SW480 (cell line): ENCODE measurements at places on chromosomes 13 and 19.
A peak's percentile ranks its signal among the peaks of the same experiment; 100 is the strongest.

- DNase-seq: no peak
These were observed 8.5 kb upstream of the CRYL1 start for GRCh38 chr13:20534038-20534608.

- no peak for DNase-seq
These were observed 3.4 kb upstream of the ZSCAN4 start for GRCh38 chr19:57665261-57665806.

- no peak for DNase-seq
These were observed 87.3 kb downstream of the COL4A2 start for GRCh38 chr13:110394371-110394841.

GRCh38 chr19:54206831-54207177 is 6.1 kb downstream of the RPS9 start:
- no peak for DNase-seq

DNA sequence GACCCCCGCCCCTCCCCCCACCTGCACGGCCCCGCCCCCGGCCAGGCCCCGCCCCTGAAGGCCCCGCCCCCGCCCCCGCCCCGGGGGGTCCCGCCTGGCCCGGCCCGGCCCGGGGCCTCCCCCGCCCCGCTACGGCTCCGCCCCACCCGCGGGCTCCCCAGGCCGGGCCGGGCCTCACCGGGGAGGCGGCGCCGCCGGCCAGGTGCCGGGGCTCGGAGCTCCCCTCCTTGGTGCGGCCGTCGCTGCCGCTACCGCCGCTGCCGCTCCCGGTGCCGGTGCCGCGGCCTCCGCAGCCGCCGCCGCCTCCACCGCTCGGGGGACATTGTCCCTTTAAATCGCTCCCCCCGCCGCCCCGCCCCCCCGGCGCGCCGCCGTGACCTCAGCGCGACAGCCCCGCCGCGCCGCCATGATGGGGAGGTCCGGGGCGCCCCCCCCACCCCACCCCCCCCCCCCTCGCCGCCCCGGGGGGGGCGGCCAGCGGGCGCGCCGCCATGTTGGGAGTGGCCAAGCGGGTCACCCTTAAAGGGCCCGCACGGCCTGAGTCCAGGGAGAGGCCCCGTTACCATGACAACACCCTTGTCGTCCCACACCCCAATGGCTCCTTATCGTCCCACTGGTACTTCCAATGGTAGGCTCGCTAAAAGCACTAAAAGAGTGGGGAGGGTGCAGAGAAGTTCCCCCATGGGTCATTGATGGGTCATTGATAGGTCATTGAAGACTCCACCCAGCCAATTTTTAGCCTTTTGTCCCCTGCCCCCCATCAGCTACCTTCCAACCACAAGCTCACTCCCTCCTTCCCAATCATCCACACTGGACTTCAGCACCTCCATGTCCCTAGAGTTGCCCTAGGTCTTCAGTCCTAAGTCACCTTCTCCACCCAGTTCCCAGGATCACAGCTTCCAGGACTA is at the start of gene WIZ:
WIZ (minus strand) TSS at position 337 of the 908 bp plus-strand sequence. CDS start 1,649 bp downstream, outside the sequence.
- DNase-seq: peak; percentile 68

DNA sequence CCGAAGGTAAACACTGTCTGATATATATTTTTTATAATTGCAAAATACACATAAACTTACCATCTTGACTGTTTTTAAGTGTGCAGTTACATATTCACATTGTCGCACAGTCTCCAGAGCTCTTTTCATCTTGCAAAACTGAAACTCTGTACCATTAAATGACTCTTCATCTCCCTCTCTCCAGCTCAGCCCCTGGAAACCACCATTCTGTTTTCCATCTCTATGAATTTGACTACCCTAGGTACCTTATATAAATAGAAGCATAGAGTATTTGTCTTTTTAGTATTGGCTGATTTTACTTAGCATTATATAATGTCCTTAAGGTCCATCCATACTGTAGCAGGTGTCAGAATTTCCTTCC is 45.8 kb downstream of the LRCH1 start:
- DNase-seq: no peak

GRCh38 chr13:75467040-75467728 is 14.8 kb downstream of the TBC1D4 start:
- DNase-seq: no peak
